ENCODE measurements at places on chromosomes 5 and 9. TPM values are rescaled to one million over a fixed set of nuclear protein-coding genes. Genes with fewer than 3 reads are reported as not detected.

The TRIM7 gene
- total RNA-seq = 14.4 TPM

The MELK gene
- 0.76 TPM for total RNA-seq

The NRARP gene
- total RNA-seq = 4.7 TPM

DNA sequence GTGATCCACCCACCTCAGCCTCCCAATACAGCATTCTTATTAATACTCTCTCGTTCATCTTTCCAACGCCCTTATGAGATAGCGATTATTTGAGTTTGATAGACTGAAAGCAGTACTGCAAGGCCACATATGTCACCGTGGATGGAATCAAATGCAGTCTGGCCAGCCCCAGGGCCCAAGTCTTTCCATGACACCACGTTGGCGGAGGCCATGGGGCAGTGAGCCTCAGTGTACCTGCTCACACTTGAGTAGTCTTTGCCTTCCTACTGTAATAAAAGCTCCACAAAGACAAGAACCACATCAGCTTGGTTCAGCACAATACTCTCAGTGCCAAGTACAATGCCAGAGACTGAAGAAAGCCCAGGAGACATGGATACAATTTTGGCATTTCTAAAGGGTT, 88.5 kb downstream of the TTLL11 start:
- DNase-seq = no peak

GRCh38 chr5:73321757-73322436, 126.7 kb downstream of the FOXD1 start:
- no peak for DNase-seq

DNA sequence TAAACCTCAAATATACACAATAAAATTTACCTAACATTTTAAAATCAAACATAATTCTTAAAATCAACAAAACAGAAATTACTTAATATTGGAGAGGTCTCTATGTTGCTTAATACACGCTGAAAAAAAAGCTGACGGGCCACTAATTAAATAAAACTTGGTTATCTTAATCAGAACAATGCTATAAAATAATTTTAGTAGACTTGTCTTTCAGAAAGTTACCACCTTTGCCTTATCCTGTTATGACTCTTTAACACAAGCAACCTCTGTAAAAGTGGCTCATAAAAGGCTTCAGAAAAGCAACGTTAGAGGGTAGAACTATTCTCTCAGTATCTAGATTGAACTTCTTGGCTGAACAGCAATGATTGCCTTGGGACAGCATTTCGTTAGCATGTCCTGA, 251.0 kb upstream of the RIOK2 start:
- no peak for DNase-seq
